ENCODE measurements at places on chromosomes 11 and 22.

DNA sequence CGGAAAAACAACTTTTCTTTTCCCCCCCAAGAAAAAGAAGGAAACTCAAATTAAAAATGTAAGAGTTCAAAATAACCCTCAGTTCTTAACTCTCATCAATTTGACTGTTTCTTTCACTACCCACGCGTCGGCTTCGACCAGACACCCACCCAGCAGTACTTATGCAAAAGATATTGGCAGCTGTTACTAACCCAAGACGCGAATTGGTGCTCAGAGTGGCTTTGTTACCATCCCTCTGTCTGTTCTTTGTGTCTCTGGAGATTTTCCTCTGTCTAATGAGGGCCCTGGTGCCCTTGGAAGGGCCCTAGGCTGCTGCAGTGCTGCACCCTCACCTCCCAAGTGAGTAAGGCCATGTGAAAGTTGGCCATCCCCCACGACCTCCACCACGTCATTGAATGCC, 180.5 kb upstream of the NECTIN1 start:
- no peak for DNase-seq

GRCh38 chr22:22487059-22487458, 21.5 kb downstream of the ZNF280B start:
- DNase-seq = no peak

- no peak for DNase-seq
Measured at GRCh38 chr11:110972640-110973039, 260.4 kb upstream of the ARHGAP20 start.

- no peak for DNase-seq
Measured at GRCh38 chr11:116409238-116409637, 363.5 kb downstream of the BUD13 start.

DNA sequence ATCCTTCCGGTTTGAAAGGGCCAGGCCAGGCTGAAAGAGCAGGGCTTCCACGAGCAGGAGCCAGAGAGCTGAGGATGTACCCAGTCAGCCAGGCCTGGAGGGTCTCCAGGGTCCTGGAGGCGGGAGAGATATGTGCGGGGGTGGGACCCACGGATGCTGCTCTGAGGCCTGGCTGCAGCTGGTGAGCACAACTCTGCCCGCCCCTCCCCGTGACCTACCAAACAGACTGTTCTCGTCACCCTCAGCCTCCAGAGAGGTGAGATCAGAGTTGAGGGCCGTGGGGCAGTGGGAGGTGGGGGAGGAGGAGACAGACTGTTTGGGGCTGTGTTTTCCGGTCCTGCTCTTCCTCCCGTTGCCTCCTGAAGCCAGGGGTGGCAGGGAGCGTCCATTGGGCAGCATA, 42.2 kb downstream of the TRIOBP start:
- DNase-seq = peak; percentile 76

DNA sequence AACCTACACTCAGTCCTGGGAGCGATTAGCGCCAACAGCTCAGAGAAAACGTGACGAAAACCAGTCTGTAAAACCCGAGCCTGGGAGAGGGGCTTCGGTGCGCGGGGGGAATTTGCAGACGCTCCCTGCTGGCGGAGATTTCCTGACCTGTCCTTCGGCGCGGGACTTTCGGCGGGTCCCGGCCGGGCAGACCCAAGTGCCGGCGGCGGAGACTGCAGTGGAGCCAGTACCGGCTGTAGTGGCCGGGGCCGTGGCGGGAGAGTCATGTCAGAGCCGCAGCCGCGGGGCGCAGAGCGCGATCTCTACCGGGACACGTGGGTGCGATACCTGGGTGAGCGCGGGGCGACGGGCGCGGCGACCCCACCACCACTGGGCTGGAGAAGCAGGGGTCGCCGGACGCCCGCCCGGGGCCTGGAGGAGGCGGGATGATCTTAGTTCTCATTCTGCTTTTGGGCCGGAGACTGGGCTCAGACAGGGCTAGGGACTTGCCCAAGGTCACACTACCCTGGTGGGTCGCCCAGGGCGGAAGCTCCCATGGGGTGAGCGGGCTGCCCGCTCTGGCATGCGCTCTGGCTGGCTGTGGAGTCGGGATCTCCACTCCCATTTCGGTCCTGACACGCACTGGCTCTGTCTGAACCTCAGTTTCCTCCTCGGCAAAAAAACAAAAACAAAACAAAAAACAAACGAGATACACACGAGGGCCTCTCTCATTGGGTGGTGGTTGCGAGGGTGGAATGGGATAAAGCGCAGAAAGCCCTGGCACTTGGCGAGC, at the start of gene MTFP1:
Gene MTFP1, plus strand, starts transcription at position 153 of the 772 bp plus-strand sequence. Its CDS starts 112 bp downstream, at position 265.
- peak; percentile 63 for DNase-seq

DNA sequence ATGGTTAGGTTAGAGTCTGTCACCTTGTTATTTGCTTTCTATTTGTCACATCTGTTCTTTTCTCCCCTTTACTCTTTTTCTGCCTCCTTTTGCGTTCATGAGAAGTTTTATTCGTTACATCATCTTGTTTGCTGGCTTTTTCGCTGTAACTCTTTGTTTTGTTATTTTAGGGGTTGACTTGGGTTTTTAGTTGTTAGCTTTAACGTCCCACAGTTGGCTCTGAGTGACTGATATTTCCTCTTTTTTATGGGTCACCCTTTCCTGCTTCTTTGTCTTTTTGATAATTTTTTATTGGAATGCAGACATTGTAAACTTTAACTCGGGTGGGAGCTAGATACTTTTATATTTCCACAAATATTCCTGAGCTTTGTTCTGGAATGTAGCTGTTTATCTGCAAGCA, 13.3 kb upstream of the TNNT3 start:
- DNase-seq = no peak

- no peak for DNase-seq
Measured at GRCh38 chr11:75667255-75667830, 1.5 kb downstream of the MAP6 start.

GRCh38 chr11:17511571-17511970, 32.6 kb downstream of the USH1C start:
- no peak for DNase-seq

DNA sequence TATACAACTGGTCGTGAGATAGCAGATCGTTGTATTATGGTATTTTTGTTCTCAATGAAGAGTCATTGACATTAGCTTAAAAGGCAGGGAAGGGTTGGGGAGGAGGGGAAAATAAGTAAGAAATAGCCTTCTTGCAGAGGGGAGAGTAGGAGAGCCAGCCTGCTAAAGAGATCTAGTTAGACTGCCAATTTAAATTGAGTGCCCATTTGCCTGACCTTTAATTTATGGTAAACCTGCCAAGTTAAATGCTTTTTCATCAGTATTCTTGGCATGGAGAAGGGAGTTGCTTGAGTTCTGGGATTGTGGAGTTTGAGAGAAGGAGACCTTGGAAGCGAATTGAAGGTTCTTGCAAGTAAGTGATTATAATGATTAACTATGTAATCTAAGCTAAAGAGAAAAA, 89.0 kb downstream of the FAM83F start:
- no peak for DNase-seq

DNA sequence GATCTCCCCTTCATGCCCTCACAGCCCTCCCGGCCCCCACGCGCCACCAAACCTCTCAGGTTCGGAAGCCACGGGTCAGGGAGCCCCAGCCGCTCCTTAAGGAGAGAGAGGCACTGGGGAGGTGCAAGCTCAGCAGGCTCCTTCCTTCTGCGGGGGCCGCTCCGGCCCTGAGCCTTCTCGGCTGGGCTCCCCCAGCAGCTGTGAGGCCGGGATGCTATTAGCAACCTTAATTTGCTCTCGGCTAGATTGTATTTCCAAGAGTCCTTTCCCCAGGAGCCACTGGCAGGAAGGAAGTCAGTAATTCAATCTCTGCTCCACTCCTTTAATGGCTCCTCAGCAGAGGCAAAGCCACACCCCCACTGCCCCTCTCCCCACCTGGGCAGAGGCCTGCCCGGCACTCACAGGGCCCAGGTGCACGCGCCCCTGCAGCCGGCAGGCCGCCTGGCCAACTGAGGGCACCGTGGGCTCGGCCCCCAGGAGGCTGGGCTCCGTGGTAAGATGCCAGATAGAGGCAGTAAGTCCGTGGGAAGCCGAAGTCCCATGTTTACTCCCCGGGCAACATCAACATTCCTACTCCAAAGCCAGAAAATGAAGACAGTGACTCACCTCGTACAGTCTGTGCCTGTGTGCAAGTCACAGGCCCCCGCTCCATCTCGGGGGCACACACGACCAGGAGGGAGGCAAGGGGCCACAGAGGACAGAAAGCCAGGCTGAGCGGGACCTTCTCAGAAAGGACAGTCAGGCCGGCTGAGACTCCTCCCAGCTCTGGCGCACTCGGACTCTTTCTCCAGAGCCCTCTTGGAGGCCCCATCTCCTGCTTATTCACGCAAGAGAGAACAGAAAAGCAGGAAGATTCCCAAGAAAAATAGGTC, 5.2 kb downstream of the IGSF9B start:
- no peak for DNase-seq

- DNase-seq = no peak
Measured at GRCh38 chr11:8787372-8787771, 104.8 kb downstream of the RPL27A start.

DNA sequence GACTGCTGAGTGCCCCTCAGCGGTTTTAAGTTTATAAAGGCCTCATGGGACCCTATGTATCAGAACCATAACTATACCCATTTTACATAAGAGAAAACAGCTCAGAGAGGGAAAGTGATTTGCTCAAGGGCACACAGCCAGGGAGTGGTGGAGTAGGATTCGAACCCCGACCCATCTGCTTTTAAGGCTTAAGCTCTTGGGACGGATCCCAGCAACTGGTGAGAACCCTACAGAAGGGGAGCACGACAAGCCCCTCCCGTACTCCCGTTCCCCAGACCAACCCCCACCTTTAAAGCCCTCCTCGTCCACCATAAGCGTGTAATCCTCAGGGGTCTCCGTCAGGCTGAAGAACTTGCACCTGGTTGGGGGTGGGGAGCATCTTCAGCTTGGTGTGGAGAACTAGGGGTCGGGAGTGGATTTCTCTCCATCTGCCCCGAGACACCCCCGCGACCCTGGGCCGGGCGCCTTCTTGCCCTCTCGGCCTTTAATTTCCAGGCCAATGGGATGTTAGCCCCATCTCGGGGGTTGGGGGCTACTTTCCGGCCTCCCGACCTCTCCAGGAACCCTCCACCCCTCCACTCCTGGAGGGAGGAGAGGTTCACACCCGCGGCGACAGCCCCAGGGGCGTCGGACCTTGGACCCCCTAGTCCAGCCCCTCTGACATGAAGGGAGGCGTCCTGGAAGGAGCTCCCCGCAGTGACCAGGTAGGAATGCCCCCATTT, 725 bp downstream of the CASTOR1 start:
- no peak for DNase-seq

GRCh38 chr22:44620129-44620840, 81.7 kb upstream of the PRR5 start:
- peak; percentile 73 for DNase-seq

GRCh38 chr11:126308271-126308671, 4.4 kb downstream of the DCPS start:
- no peak for DNase-seq

- no peak for DNase-seq
Measured at GRCh38 chr11:79249295-79249993, 191.4 kb downstream of the TENM4 start.

DNA sequence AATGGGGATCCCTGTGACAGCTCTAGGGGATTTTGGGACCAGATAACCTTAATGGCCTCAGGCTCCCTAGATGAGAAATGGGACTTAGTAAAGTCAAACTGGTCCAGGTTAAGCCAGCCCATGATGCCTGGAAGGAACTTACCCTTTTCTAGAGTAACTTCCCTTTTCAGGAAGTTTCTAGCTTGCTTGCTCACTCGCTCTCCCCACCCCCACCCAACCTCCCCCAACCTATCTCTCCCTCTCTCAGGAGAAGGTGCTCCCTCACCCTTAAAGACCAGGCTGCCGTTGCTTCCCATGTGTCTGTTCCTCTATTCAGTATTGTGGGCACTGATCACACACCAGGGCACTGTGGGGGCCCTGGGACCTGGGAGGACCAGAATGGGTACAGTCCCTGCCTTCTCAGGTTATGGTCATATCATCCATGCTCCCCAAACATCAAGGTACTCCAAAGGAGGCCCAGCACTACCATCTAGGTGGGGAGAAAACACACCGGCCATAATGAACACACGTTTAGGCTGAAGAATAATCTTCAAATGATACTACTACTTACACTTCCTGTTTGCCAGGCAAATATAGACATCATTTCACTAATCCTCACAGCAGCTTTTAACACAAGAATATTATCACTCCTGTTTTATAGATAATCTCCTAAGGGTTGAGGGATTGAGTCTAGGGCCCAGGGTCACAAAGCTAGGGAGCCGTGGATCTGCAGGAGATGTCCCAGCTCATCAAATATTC, 18.2 kb downstream of the KCNQ1OT1 start:
- no peak for DNase-seq

Data from hindlimb muscle (tissue), 1 donor.